Right atrium auricular region (tissue), 2 donors: ENCODE measurements at places on chromosomes 2 and 18. TPM values are rescaled to one million over a fixed set of nuclear protein-coding genes. Genes with fewer than 3 reads are reported as not detected.

DNA sequence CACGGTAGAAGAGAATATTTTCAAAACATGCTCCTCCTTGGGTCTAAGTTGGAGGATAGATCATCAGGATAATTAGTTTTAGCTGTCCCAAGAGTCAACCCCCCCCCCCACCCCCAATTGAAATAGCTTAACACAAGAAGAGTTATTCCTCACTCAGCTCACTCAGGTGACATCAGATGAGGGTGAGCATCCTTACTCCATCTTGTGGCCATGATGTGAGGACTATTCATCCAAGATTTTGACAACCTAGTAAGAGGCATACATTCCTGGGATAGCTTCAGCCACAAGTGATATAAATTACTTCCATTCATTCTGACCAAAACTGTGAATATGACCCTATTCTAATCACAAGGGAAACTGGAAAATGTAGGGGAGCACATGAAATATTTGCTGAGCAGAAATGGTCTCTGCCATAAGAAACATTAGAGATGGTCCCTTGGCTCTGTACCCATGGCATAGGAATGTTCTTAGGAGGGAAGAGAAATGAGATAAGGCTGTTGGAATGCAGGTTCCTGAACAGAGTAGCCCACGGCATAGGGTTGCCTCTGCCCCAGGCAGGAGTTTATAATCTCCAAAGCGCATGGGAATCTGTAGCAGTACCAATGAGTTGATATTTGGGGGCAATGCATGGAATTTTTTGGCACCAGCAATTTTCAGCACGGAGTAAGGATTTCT lies 257.2 kb downstream of the CYRIA start:
- peaks cover 31% of the 10 kb centered on the region for H3K4me1 ChIP-seq
- H3K4me3 ChIP-seq, result no peak overlapping the region
- H3K27ac ChIP-seq, result no peak overlapping the region

- H3K27me3 ChIP-seq, result no peaks in the 10 kb centered on the region
- peak within 1 kb of the TSS; percentile 92 for H3K27ac ChIP-seq
Measured at GRCh38 chr2:105744909-105745853, at the start of gene NCK2. Gene NCK2, plus strand, starts transcription at chr2:105744912. Its CDS starts 110,152 bp downstream, at chr2:105855064.

- no peaks in the 10 kb centered on the region for H3K4me1 ChIP-seq
- no peaks in the 10 kb centered on the region for H3K27me3 ChIP-seq
- H3K36me3 ChIP-seq, result no peaks in the 10 kb centered on the region
- H3K4me3 ChIP-seq, result no peak overlapping the region
- no peak for DNase-seq
Measured at GRCh38 chr18:53496028-53496427, 728.4 kb downstream of the MBD2 start.

The RAD51AP2 gene
- 0.28 TPM for total RNA-seq

The ANKRD30BL gene
- not detected for total RNA-seq
